ENCODE measurements at places on chromosomes 3 and 15.

GRCh38 chr15:63815211-63815610 lies 18.5 kb downstream of the HERC1 start:
- no peak for DNase-seq

DNA sequence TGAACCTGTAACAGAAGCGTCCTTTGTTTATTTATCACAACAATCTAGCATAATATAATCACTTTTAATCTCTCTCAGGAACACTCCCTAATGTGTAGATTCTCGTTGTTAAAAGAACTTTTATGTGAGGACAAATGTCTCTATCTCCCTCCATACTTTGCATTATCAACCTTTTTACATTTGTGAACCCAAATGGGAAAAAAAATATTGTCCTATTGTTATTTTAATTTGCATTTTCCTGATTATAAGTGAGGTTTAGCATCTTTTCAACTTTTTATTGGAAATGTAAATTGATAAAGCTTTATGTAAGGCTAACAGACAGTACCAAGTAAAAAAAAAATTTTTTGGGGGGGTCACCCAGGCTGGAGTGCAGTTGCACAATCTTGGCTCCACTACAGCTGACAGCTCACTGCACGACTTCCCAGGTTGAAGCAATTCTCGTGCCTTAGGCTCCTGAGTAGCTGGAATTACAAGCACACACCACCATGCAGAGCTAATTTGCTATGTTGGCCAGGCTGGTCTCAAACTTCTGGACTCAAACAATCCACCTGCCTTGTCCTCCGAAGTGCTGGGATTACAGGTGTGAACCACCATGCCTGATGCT lies 33.0 kb upstream of the DENND4A start:
- DNase-seq = no peak

- DNase-seq = no peak
Measured at GRCh38 chr3:156240642-156241041, 120.3 kb downstream of the KCNAB1 start.

GRCh38 chr3:12433823-12434222 lies 50.5 kb upstream of the TSEN2 start:
- DNase-seq = no peak

- DNase-seq = no peak
Measured at GRCh38 chr3:140501770-140502364, 176.0 kb upstream of the TRIM42 start.

DNA sequence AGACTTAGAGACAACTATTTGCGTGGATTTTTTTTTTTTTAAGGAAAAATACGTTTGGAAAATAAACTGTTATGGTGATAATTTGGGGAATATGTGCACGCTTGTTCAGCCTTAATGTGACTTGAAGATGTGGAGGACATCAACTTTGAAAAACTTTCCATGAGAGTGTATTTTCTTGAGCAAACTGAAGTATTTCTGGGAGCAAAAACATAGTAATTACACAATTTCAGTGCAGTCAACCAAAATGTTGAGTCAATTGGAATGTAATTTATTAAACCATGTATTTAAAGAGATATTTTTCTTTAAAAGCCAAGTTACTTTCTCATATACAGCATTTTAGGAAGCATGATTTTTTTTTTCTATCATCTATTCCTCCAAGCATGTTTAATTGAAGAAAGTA lies 80.3 kb upstream of the FLNB start:
- DNase-seq = no peak

- no peak for DNase-seq
Measured at GRCh38 chr3:186418671-186419145, 56.7 kb upstream of the DGKG start.

- DNase-seq = no peak
Measured at GRCh38 chr3:119911748-119912147, 129.8 kb downstream of the NR1I2 start.

GRCh38 chr3:67739851-67740250 lies 85.4 kb upstream of the SUCLG2 start:
- DNase-seq = no peak

DNA sequence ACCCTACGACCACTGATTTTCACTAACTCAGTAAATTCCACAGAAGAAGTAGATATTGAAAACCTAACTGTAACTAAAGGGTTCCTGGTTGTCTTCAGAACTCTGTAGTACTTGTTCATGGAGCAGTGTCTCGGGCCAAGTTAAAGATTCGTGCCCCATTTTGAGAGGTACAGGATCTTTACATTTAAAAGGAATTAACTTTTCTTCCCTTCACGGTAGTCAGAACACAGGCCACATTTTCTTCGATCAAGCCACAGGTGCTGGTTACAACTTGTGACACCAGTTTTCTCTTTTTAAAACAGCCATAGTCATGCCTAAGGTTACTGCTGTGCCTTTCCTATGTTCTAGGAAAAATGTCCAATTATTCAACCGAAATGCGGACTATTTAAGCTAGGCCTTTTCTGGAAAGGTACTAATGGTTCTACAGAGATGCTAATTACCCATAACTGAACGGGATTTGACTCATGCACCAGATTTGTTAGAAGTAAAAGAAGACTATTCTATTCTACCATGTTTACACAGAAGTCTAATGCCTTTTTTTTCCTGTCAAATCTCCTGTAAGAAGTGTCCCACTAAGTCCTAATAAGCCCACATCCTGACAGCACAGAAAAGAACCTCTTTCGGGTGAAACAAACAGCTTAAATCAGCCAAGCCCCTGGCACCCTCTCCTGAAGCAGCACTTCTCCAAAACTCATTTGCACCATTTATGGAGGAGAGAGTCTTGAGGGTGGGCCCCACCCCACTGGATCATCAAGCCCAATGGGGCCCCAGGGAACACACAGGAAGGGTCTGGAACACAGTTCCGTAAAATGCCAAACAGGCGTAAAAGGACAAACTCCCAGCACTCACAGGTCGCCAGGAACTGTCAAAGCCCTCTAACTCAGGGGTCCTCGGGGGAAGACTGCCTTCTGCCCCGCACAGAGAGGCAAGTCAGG lies 1.9 kb downstream of the LRIG1 start:
- no peak for DNase-seq

GRCh38 chr15:81792646-81793045 lies 253.2 kb downstream of the MEX3B start:
- DNase-seq = no peak

DNA sequence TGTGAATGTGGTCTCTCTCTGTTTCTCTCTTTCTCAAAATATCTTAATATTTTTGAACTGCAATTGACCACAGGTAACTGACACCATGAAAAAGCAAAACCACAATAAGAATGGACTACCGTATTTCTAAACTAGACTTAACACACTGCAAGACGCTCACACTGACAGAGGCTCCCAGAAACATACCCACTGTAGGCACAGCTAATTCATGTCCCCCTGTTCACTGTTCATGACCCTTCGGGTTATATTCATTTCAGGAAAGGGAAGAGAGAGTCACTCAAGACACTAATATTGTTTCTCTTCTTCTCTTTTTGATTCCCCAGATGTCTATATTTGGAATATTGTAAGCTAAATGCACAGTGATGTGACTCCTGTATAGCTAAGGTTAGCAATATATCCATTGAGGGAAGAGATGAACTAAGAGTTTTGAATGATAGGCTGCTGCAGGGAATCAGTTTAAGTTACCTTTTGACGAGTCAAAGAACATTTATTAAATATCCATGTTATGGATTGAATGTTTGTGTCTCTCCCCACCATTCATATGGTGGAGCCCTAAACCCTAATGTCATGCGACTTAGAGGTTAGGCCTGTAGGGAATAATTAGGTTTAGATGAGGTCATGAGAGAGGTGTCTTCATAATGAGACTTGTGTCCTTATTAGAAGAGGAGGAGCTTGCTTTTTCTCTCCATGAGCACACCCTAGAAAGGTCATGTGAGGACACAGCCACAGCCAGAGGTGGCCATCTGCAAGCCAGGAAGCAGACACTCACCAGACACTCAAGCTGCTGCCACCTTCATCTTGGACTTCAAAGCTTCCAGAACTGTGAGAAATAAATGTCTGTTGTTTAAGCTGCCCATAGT lies 216.6 kb upstream of the GRM7 start:
- DNase-seq = no peak

- DNase-seq = no peak
Measured at GRCh38 chr3:21073561-21073960, 677.4 kb downstream of the ZNF385D start.

DNA sequence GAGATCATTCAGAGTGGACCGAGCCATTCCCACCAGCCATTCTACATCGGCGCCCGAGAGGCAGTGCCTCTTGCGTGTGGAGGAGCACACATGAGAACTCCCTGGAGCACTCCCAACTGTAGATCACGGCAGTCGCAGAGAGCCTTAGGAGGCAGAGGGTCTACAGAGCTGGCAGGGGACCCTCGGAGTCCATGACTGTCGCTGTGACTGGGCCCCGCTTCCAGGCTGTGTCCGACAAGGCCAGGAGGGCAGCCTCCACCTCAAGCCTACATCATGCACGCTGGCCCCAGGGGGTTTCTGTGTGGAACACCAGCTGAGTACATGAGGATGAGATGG lies 159.0 kb downstream of the CHSY1 start:
- no peak for DNase-seq

DNA sequence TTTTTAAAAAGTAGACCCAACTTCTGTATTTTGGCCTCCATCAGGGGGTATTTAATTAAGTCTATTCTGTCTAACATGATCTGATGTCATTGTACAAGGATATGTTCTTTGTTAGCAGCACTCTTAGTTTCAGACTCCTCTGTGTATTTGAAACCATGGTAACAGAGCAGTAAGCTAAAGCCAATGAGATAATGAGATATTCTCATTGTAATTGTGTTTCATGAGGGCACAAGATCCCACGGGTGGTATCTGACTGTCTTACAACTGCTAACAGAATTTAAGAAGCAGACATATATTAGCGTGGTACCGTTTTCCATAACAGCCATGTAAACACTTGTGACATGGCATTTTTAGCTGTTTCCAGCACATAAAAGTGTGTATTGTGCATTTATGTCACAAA lies 251.2 kb upstream of the VEPH1 start:
- DNase-seq = no peak

- no peak for DNase-seq
Measured at GRCh38 chr15:89007989-89008388, 80.3 kb upstream of the ABHD2 start.

DNA sequence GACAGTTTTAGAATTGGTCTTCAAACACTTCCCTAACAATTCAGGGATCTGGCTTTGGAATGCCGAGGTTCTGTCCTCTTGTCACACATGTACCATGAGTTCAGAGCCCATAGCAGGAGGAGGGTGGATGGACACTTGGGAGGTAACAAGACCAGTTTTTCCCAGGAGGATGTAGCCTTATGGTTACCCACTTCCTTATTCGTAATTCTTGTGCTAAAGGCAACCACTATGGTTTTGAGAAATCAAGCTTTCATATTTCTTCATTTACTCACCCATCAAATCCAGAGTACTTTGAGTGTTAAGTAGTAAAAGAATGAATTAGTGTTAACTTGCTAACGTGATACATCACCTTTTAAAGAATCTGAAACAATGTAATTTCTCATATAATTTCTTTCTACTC lies 479.6 kb upstream of the ALCAM start:
- DNase-seq = no peak

DNA sequence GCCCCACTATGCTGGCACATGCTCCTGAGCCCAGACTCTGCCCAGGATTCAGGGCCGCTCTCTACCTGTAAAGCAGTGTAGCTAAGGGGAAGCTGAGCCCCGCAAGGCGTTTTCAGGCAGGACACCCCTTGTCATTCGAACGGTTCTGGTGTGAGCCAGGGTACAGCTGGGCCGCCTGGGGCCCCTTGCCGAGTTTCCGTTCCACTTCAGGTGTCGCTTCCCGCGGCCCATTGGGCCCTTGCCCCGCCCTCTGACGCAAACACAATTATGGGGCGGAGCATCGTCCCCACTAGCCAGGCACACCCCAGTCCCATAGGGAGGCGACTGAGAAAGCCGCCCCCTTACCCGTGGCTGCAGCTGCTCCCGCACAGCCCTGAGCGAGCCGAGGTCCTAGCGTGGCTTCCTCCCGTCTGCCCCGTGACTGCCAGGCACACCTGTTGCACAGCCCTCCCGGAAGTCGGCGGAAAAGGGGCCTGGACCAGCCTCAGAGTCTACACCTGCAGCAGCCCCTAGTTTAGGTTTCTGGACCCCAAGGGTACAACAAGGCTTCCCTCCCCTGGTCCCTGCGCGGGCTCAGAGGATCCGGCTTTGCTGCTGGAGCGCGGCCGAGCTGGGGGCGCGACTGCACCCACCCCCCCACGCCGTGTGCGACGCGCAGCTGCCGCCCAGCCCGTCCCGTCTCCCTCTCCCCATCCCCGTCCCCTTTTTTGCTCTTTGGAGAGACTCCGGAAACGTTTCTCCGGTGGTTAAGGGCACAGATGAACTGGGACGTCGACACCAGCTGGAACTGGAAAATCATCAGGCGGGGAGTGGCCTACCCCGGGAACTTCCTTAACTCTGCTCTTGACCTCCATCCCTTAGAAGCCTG lies at the start of gene PLSCR2:
Gene PLSCR2 (minus strand): TSS at position 412 of the 868 bp plus-strand sequence. CDS start 9,657 bp downstream, outside the sequence.
- DNase-seq = peak; percentile 56

GRCh38 chr3:119601154-119601553 lies 3.5 kb downstream of the PLA1A start:
- no peak for DNase-seq

DNA sequence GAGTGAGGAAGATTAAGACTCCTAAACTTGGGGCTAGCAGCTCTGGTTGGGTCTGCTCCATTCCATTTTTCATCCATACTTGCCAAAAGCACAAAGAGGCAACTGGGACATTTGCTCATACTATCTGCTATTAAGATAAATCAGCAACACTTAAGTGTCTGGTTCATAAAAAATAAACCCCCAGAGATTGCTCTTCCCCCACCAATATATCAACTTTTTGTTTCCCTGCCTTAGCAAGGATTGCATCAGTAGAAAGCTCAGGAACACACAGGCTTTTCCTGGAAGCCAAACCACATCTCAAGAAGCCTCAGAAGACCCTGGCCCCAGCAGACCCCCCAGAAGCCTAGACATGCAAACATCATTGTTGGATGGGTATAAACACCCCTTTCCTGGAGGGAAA lies 232.4 kb upstream of the WNT5A start:
- no peak for DNase-seq

DNA sequence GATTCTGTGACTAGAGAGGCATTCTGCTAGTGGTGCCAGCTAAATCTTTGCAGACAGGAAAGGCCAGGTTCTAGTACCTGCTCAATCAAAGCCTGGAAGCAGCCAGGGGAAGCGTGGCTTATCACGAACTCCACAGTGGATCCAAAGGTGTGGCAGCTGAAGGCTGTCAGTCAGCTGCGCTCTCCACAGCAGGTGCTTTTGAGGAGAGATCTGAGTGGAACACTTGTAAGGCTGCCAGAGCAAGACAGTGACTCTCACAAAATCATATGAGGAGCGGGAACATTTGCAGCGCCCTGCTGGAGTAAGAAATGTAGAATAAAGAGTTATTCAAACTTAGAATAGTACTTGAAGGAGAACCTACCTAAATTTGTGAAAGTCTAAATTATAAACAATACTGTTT lies 5.0 kb upstream of the DPH6 start:
- DNase-seq = no peak

GRCh38 chr3:53101956-53102355 lies 28.3 kb downstream of the RFT1 start:
- no peak for DNase-seq

GRCh38 chr15:74724570-74725224 lies 631 bp downstream of the CYP1A1 start:
- no peak for DNase-seq

DNA sequence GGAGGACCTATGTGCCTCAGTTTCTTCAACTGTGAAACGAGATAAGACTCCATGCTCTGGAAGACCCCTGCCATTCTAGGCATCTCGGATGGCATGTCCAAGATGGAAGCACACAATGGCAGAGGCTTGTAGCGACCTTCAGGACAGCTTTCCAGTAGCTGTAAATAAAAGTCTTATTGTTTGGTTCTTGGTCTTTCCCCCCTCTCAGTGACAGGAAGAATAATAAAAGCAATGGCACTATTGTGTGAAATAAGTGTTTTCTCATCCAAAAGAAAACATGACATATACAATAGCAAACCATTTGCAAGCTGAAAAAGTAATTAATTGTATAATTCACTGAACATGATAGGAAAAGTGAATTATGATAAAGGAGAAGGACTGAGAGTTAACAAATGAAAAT lies 32.5 kb upstream of the CD47 start:
- no peak for DNase-seq
